ENCODE measurements at places on chromosomes 1 and 21. TPM values are rescaled to one million over a fixed set of nuclear protein-coding genes. Genes with fewer than 3 reads are reported as not detected.
A peak's percentile ranks its signal among the peaks of the same experiment; 100 is the strongest.

DNA sequence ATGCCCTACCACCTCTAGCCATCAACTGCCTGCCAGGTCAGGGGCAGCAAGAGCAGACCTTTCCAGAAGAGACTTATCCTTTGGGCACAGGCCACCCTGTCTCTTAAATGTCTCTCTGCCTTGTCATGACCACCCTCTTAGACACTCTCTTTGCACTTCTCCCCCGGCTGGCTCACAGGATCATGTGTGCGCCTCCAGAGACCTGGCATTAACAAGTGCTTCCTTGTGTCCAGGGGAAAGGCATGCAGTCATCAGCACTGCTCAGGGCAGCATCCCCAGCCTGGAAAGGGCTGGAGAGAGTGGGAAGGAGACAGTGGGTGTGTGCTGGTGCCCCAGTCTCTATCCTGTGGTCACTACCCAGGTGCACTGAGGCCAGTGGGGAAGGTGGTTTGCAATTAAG lies 85.2 kb upstream of the TLR5 start:
- no peak overlapping the region for H3K4me3 ChIP-seq
- H3K27me3 ChIP-seq, result no peaks in the 10 kb centered on the region
- no peak overlapping the region for H3K27ac ChIP-seq
- peaks cover 38% of the 10 kb centered on the region for H3K4me1 ChIP-seq
- no peaks in the 10 kb centered on the region for H3K36me3 ChIP-seq
- DNase-seq, result no peak

GRCh38 chr1:228143480-228144192 lies 3.6 kb downstream of the GUK1 start:
- H3K4me1 ChIP-seq, result peaks cover 27% of the 10 kb centered on the region
- no peak overlapping the region for H3K4me3 ChIP-seq
- H3K27ac ChIP-seq, result no peak overlapping the region
- peaks cover 11% of the 10 kb centered on the region for H3K36me3 ChIP-seq

SPRR3 gene
- not detected for total RNA-seq

DNA sequence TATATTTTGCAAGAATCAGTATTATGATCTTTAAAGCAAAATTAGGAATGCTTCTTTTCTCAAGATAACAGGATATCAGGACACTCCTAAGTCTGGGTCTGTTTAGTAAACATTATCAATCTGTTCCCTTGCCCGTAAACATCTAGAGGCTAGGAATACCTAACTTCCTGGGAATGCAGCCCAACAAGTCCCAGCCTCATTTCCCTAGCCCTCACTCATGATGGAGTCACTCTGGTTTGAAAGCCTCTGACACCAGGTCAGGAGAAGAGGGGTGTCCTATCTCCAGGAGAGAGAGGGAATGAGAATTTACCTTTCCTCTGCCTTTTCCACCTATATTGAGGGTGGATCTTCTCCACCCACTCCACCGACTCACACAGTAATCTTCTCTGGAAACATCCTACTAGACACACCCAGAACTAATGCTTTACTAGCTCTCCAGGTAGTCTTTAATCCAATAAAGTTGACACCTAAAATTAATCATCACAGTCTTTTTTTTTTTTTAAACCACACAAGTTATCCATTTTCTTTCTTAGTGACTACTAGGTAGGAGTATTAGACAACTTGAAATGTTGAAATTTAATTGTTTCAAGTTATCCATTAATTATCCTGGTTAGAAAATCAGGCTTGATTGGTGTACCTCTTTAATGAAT lies 659.3 kb downstream of the USP25 start:
- no peaks in the 10 kb centered on the region for H3K27me3 ChIP-seq
- no peaks in the 10 kb centered on the region for H3K4me1 ChIP-seq

LRP8 gene
- 38.8 TPM for total RNA-seq

PGBD5 gene
- total RNA-seq, result 0.02 TPM

VAMP4 gene
- 14.2 TPM for total RNA-seq

DNA sequence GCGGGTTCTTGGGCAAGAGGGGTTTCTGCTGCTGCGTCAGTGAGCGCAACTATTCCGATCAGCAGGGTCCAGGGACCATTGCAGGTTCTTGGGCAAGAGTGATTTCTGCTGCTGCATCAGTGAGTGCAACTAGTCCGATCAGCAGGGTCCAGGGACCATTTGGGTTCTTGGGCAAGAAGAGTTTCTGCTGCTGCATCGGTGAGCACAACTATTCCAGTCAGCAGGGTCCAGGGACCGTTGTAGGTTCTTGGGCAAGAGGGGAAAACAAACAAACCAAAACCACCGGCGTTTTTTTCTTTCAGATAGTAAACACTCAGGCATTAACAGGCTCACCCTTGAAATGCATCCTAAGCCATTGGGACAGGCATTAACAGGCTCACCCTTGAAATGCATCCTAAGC lies 32.6 kb downstream of the SPATA6 start:
- DNase-seq, result no peak
- H3K27ac ChIP-seq, result no peak overlapping the region
- H3K4me3 ChIP-seq, result no peak overlapping the region
- H3K36me3 ChIP-seq, result peaks cover 4% of the 10 kb centered on the region

GRCh38 chr1:172674831-172675613 lies 16.1 kb downstream of the FASLG start:
- no peaks in the 10 kb centered on the region for H3K27me3 ChIP-seq
- no peaks in the 10 kb centered on the region for H3K36me3 ChIP-seq
- DNase-seq, result no peak
- peak overlapping the region; percentile 9 for H3K4me3 ChIP-seq

TAF12 gene
- 26.8 TPM for total RNA-seq

PLPPR5 gene
- total RNA-seq, result not detected

- no peak overlapping the region for H3K4me3 ChIP-seq
- no peaks in the 10 kb centered on the region for H3K4me1 ChIP-seq
- no peak for DNase-seq
- no peaks in the 10 kb centered on the region for H3K27me3 ChIP-seq
- H3K27ac ChIP-seq, result no peak overlapping the region
These were observed 212.5 kb downstream of the NPHP4 start for GRCh38 chr1:5779608-5780323.

DNA sequence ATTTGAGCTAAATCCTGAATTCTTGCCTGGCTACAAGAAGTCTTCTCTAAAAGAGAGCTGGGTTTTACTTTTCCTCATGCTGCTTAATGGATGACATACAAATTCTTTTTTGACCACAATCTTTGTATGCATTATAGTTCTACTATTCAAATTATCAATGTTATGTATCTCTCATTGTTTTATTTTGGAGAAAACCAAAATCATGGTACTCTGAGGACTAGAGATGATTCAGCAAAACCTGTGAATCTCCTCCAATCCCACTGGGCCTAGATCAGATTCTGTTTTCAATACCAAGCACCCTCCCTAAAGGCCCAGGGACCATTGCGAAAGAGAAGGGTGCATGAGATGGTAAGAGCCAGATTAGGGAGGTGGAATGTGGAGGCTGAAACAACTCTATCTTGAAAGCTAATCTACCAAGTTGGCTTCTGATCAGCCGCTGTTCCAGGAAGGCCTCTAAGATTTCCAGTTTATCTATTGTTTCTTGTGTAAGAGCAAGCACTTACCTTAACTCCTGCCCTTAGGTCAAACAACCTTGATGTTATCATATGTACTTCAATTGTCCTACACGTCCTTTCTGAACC lies 547.2 kb downstream of the PLPP3 start:
- H3K36me3 ChIP-seq, result no peaks in the 10 kb centered on the region
- DNase-seq, result no peak
- H3K4me3 ChIP-seq, result no peak overlapping the region
- H3K27ac ChIP-seq, result no peak overlapping the region

DNA sequence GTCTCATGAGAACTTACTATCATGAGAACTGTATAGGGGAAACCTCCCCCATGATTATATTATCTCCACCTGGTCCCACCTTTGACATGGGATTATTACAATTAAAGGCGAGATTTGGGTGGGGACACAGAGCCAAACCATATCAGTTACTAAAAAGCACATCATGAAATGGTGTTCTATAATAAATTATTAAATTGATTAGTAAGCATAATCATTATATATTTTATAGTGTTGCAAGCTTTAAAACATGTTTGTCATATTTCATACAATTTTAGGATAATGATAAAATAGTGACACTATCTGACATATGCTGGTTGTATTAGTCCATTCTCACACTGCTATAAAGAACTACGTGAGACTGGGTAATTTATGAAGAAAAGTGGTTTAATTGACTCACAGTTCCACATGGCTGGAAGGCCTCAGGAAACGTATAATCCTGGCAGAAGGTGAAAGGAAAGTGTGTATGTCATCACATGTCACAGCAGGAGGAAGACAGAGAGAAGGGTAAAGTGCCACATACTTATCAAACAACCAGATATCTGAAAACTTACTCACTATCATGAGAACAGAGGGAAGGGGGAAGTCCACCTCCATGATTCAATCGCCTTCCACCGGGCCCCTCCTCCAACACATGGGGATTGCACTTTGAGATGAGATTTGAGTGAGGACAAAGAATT lies 539.2 kb upstream of the OLFM3 start:
- no peak overlapping the region for H3K27ac ChIP-seq
- no peak for DNase-seq

Data from activated CD4-positive, alpha-beta memory T cell treated with anti-CD3 and anti-CD28 coated beads for 36 hours (primary cell).